ENCODE measurements at places on chromosomes 12 and 14.

- peak; percentile 59 for DNase-seq
Measured at GRCh38 chr12:32558903-32559302, 120.2 kb upstream of the DNM1L start.

GRCh38 chr14:50099335-50099734 is 17.0 kb downstream of the VCPKMT start:
- peak; percentile 16 for DNase-seq

DNA sequence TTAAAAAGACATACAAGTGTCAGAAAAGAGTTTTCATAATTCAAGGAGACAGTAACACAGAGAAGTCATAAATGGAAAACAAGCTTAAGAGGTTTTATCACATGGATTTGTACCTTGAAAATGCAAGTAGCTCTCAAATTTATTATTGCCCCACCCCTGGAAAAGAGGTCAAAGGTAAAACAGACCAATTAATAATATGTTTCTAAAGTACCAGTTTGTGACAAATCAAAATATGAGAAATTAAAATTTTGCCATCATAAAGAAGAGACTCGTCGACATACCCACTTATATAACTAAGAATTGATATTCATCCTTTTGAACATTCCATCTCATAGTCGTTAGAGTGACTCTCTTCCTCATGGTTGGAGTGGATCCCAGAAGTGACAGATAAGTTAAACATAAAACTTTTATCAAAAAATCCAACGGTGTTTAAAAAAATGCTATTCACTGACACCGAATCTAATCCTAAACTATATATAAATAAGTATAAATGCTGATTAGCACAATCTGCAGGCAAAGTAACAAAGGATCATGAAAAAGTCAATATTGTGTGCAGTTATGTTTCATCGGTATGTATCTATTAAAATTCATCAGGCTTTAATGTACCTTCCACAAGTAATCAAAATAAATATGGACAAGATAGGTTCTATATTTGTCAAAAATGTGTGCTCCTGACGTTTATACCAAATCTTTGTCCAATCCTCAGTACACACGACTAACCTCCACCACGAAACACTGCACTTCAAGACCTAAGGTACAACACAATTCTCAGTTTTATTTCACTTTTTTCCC is 2.3 kb downstream of the CORO1C start:
- DNase-seq, result no peak

GRCh38 chr14:81066672-81067071 is 111.3 kb downstream of the TSHR start:
- DNase-seq, result no peak

- DNase-seq, result no peak
Measured at GRCh38 chr14:99263564-99264330, 8.2 kb downstream of the BCL11B start.

DNA sequence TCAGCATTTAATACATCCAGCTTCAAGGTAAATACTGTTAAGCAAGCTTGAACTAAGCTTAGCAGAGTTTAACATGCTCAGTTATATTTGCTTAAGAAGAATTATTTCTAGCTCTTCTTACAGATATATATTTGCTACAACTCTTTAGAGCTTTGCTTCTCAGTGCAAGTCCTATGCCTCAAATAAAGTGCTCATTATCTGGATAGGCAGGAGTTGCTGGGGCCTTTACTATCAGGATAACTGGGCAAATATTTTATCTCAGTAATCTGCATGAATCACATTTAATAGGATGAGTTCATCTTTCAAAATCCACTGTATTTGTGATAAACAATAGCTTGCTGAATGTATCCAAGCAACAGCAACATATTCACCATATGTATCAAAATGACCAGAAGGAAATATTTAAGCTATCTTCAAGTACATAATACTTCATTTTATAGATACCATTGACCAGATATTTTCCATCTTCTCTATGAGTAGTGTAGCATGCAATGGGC is 187.6 kb downstream of the NOVA1 start:
- no peak for DNase-seq

GRCh38 chr12:92007787-92008186 is 137.9 kb downstream of the BTG1 start:
- no peak for DNase-seq

- no peak for DNase-seq
Measured at GRCh38 chr12:95940514-95940913, 1.9 kb downstream of the CCDC38 start.

DNA sequence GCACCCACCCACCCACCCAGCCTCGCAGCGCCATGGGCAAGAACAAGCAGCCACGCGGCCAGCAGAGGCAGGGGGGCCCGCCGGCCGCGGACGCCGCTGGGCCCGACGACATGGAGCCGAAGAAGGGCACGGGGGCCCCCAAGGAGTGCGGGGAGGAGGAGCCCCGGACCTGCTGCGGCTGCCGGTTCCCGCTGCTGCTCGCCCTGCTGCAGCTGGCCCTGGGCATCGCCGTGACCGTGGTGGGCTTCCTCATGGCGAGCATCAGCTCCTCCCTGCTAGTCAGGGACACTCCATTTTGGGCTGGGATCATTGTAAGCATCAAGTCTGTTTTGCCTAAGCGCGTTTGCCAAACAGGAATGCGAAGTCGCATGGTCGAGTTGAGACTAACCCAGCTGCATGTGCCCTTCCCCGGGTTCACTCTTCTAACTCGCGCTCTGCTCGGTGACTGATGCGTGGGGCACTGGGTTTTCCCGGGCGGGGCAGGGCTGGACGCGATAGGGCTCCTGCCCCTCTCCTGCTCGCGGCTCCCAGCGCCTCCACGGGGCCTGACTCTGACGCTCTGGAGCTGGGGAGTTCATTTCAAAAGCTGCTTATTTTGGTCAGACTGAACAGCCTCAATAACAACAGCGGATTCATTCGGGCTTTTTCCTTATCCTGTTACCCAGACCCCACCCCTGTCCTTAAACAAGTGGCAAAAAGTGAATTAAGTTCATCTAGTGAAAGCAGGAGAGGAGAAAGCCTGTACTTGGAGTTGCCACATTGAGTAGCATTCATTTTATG is 458 bp downstream of the SSPN start:
- no peak for DNase-seq

DNA sequence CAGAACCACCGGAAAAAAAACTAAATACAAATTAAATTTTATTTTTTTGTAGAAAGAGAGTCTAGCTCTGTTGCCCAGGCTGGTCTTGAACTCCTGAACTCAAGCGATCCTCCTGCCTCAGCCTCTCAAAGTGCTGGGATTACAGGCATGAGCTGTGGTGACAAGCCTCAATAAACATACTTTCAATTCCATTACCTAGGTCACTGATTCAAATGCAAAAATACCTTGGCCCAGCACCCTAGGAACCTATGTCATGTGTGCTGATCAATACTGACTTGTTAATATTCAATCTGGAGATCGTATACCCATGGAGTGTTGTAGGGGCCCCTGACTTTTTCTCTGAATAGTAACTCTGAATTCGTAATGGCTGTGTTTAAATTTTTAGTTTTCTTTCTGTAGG is 7.1 kb upstream of the TMEM30B start:
- DNase-seq, result no peak

DNA sequence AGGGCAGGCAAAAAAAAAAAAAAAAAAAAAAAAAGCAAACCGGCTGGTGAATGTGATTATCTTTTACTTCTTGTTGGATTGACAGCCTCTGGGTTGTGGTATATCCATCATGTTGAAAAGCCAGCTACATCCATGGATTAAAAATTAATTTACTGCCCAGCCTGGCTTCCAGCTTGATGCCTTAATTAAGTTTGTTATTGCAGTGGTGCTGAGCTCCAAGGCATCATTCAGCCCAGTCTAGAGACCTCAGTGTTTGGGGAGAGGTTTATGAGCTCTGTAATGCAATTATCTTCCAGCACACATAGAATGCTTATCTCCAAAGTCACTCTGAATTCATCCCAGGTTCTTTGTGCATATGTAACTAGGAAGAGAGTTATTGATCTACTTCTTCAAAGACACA is 114.8 kb downstream of the RIMBP2 start:
- no peak for DNase-seq

DNA sequence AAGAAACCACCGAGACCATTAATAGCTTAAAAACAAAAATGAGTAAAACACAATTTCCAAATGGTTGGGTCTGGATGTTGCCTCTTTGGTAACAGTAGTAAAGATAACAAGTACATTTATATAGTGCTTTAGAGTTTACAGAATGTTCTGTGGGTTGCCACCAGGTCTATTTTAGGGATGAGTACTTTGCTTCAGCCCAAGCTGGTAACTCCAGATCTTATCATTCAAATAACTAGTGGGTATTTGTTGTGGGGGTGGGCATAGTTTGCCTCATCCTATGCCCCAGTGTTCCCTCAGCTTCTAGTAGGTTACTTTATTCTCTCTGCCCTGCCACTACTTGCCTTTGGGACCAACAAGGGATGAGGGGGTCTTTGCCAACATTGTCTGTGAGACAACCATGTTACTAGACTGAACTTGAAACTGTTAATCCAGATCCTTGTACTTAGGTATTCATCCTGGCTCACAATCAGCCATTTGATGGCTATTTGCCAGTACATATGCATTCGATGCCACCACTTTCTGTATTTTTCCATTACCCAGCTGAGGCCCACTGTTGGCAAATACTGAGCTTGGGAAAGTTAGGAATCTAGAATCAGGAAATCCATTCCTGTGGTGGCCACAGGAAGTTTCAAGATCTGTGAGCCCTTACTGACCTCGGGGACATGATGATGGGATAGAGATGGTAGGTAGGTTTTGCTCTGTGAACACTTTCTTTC is 17.6 kb upstream of the AKAP6 start:
- DNase-seq, result peak; percentile 13

GRCh38 chr14:74501135-74501614 is 7.6 kb downstream of the ISCA2 start:
- DNase-seq, result peak; percentile 70

- DNase-seq, result no peak
Measured at GRCh38 chr14:75884198-75884611, 97.6 kb downstream of the TGFB3 start.

- no peak for DNase-seq
Measured at GRCh38 chr14:77032491-77032843, 4.0 kb upstream of the IRF2BPL start.
